ENCODE measurements at places on chromosomes 13 and 19.

DNA sequence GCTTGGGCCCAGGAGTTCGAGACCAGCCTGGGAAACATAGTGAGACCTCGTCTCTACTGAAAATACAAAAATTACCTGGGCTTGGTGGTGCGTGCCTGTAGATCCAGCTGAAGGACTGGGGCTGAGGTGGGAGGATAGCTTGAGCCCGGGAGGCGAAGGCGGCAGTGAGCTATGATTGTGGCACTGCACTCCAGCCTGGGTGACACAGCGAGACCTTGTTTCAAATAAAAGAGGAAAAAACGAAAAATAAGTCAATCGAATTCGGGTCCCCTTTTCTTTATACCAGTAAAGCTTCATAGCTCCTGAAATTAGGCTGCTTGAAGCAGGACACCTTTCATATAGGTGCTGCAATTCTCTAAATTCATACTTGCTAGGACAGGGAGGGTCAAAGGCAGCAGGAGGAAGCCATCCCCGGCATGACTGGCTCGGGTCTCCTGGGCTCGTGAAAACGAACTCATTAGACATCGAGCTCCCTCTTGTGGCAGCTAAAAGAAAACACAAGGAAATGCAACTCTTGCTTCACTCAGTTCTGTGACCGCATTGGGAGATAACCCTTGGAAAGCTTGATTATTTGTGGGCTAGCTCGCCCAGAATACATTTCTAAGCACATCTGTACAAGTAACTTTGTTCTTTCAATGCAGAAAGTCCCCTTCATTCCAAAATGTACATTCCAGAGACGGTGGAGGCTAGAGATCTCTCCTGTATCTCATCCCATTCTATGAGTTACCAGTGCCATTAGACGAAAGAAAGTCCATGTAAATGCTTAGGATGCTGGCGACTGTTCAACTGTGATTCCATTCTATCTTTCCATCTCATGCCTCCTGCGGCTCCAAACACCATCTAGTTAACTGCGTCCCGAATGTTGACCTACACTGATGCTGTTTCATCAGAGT is 16.8 kb downstream of the FPR2 start:
- DNase-seq, result peak; percentile 45

GRCh38 chr19:28207244-28207643 is 1005.7 kb downstream of the UQCRFS1 start:
- DNase-seq, result no peak

- no peak for DNase-seq
Measured at GRCh38 chr13:95623141-95623540, 21.4 kb downstream of the DZIP1 start.

DNA sequence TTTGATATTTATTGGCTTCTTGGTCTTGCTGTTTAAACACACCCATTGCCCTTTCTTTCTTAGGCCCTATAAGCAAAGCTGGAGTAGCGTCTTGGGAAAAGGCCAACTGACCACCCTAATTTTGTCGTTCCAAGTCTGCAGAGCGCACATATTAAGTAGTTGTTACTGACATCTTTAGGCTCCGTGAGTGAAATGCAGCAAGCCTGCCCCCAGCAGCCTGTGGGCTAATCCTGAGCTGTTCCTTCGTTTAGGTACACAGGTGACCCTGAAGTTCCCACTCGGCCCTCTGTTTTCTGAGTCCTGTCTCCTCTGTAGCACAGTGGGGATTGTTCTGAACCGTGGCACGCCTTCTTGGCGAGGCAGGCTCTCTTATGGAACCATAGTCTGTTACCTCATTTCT is 170.5 kb downstream of the STK24 start:
- no peak for DNase-seq

- no peak for DNase-seq
Measured at GRCh38 chr19:31944326-31944725, 401.1 kb upstream of the ZNF507 start.

DNA sequence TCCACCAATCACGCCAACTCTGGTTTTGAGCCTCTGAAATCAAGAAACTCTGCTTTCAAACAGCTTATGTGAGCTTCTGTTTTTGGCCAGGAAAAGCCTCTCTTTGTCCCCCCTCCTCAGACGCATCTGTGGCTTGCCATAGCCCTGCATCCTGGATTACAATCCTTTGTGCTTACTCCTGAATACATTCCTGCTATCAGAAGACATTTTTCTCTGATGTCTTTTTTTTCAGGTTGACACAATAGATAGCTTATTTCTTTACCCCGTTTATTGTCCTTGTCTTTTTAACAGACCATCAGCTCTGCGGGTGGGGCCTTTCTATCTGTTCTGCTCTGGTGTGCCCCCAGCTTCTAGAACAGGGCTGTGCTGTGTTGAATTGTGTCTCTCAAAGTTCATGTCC is 11.0 kb downstream of the PNMA8B start:
- DNase-seq, result no peak
